ENCODE measurements at places on chromosomes 1 and 21. TPM values are rescaled to one million over a fixed set of nuclear protein-coding genes. Genes with fewer than 3 reads are reported as not detected.

- no peak for DNase-seq
Measured at GRCh38 chr1:39525366-39526165, 34.1 kb downstream of the BMP8A start.

DNA sequence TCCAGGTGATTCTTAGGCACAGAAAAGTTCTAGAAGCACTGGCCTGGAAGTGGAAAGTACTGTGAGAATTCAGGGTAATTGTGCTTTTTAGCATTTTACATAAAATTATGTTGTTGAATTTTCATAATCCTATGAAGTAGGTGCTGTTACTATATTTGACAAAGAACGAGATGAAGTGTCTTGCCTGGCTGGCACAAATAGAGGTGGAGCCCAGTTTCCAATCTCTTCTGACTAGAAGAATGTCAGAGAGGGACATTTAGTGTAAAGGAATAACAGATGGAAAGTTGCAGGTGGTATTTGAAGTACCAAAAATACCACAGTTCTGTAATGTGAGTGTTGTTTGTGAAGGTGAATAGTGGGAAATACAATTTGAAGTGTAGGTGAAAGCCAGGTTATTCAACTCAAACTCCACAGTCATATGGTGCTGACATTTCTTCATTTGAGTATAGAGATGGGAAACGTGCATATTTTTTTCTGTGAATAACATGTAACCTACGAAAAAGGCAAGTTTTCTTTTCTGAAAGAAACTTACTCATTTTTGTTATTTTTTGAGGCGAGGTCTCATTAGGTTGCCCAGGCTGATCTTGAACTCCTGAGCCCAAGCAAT is 3.5 kb upstream of the TMCO2 start:
- no peak for DNase-seq

GRCh38 chr1:51897699-51898031 is 19.1 kb upstream of the NRDC start:
- no peak for DNase-seq

DNA sequence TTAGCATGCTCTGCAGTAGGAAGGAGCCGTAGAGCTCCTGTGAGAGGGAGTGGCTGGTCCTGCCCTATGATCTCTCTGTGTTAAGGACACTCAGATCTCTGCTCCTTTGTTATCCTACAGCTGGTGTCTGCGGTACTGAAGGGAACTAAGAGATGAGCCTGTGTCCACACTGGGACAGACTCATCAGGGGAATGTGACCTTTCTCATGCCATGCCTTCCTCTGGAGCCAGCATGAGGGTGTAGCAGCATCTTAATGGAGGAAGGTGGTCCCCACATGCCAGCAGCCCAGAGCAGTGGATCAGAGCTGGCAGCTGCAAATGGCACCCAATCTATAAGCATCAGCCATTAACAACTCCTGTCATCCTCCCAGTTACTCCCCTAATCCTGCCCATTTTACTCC is 24.7 kb upstream of the GUCA2B start:
- no peak for DNase-seq

Gene GJA4
- total RNA-seq = 1.0 TPM

Gene DPT
- 0.11 TPM for total RNA-seq

DNA sequence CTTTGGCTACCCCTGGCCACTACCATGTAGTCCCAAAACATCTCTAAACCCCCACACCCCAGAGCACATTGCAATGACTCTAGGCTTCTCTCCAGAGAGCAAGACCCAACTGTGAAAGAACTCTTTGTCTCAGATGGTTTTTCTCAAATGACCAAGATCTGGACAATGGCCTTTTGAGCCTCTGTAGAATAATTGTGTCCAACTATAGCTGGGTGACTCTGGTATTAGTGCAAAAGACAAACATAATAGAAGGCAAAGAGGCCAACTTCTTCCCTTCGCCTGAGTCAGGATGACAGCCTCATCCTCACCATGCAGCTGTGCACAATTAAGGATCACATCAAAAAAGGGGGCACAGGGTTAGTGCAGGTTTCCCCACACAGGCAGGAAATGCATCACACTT is 139.6 kb downstream of the BRINP2 start:
- no peak for DNase-seq

DNA sequence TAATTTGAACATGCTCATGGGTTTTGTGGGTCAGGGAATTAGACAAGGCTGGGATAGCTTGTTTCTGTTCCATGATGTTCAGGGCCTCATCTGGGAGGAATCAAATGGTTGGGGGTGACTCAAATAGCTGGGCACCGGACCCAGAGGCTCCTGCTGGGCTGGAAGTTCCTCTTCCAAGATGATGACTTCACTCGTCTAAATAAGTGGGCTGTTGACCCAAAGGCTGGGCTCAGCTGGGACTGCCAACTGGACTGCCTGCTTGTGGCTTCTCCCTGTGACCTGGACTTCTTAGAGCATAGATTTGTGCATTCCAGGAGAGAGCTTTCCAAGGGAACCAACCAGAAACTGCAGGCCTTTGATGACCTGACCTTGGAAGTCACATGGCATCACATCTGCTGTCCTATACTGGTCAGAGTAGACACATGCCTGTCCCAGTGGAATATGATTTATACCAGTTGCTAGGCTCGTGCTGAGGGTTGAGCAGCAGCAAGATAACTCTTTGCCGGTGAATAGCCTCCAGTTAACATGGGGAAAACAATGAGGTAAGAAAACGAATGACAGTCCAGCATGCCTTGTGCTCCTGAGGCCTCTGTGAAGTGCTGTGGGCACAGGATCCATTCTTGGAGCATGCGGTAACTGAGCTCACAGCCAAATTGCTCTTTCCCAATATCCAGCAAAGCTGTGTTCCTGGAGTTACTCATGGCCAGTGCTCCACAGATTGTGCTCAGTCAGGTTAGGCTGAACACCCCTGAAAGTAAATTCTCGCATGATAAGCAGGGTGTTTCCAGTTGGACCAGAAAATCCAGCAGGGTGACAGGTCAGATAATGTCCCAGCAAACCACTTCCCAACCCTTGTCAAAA is 272.9 kb upstream of the TMEM51 start:
- DNase-seq = no peak

GRCh38 chr1:62294261-62294660 is 25.0 kb downstream of the KANK4 start:
- peak; percentile 61 for DNase-seq

Gene KCND3
- total RNA-seq = 0.18 TPM

- DNase-seq = no peak
Measured at GRCh38 chr1:93579891-93580290, 101.7 kb downstream of the BCAR3 start.

Gene SPATA46
- not detected for total RNA-seq

Gene TCHH
- total RNA-seq = 0.02 TPM

DNA sequence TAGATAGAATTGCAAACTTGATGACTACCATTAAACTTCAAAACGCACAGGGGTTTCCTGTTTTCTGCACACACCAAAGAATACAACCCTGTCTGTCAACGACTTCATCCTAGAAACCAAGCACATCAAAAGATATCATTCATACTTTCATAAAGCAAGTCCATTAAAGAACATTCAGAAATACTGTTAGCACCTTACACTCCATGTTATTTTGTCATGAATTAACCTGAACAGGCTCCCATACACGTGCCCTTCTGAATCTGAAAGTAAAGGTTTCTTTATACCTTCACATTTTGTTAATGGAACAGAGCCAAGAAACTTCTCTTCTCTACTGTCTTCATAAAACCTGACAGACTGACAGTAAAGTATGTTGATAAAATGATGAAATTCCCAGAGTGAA is 46.1 kb downstream of the PUM1 start:
- no peak for DNase-seq

DNA sequence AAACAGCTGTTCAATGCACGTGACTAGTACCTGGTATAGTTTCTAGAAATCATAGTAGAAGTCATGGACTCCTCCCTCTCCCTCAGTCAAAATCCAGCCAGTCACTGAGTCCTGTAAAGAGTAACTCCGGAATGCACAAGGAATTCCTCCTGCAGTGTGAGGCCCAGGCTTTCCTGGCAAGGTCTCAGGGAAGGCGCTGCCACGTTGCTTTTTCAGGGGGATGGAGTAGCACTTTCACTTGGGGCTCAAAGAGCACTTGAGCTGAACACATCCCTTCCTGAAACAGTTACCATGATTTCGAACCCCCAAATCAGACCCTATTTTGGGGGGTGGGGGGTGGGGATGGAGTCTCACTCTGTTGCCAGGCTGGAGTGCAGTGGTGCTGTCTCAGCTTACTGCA is 26.4 kb upstream of the LRRC8D start:
- DNase-seq = peak; percentile 39

Gene LHX8
- total RNA-seq = 0.25 TPM

- no peak for DNase-seq
Measured at GRCh38 chr1:202161151-202162046, 997 bp upstream of the PTPN7 start.

Gene NBPF20
- total RNA-seq = 0.69 TPM

DNA sequence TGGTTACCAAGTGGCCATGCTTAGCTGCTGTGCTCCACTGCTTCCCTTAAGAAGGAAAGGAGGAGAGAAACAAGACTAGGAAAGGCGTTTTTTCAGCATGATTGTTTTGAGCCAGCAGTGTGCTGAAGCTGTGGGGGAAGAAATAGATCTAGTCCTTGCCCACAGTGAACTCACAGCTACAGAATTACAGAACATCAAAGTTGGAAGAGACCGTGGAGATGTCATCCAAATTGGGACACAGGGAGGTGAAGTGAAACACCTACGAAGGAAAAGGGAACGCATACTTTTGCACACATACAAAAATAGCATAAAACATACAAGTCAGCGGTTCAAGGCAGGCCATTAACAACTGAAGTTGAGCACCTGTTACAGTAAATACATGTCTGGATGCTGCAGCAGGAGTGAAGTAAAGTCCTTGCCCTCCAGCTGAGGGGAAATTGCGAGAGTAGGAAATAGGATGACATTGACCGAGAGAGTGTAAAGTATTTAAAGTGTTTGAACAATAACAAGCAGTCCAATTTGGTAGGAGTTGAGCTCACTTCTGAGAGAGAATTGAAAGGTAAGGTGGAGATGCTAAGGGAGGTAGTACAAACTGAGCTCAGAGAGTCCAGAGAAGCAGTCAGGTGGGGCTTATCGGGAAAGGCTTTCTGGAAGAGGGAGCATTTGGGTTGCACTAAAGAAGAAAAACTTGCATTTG is 55.1 kb downstream of the KIRREL1 start:
- no peak for DNase-seq

Gene KCNQ4
- total RNA-seq = 3.3 TPM

- no peak for DNase-seq
Measured at GRCh38 chr1:228963795-228964177, 228.5 kb downstream of the RHOU start.

Gene OR2T2
- total RNA-seq = not detected

Gene ZNF436
- total RNA-seq = 1.3 TPM

Gene CAPN8
- not detected for total RNA-seq

DNA sequence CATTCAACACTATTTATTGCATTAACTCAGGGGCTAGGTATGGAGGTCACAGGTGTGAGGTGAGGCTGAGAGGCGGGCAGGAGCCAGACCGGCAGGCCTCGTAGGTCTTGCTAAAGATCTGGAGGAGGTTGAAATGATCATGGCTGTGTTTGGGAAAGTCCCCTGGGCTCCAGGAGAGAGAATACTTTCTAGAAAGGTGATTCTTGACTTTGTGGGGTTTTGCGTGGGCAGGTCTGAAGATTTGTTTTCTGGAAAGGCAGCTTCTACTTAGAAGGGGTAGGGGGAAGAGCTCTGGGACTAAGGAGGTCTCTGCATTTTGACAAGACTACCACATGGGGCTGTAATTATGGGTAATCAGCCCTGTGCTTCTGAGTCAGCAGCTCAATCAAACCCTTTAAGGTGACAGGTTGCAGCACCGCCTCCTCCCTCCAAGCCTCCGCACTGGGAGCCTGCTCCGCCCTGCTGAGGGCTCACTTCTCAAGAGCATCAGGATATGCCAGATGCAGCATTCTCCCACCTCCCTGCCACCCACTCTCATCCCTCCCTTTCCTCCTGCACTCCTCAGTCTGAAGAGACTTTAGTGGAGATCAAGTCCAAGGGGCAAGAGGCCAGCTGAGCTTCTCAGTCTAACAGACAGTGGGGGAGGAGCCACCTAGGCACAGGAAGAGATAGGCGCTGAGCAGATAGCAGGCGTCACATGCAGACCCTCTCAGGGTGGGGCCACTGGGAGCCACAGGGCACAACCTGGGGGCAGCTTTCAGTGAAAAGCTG is 30.5 kb downstream of the SLC30A1 start:
- DNase-seq = peak; percentile 25

- no peak for DNase-seq
Measured at GRCh38 chr1:89918127-89918793, 76.7 kb upstream of the ZNF326 start.

Gene GNG12
- total RNA-seq = 20.7 TPM

DNA sequence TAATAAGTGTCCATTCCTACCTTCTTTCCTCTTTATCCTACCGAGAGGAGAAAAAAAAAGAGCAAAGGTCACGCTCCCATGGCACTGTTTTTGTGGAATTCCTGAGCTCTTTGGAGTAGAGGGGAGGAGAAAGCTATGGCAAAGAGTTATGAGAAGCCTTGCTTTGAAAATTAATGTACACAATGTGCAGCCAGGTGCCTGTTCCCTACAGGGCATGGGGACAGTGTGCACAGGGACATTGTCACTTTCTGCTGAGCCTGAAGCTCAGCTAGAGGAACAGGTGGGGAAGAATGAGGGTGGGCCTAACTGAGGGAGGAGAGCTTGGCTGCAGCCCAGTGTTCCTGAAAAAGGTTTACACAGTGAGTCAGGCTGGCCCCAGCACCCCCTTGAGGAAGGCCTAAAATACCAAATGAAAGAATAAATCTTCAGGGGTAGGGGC is 66.1 kb downstream of the PLXNA2 start:
- DNase-seq = no peak

Gene NBPF26
- 7.2 TPM for total RNA-seq

Gene ZFP69B
- total RNA-seq = 6.8 TPM

DNA sequence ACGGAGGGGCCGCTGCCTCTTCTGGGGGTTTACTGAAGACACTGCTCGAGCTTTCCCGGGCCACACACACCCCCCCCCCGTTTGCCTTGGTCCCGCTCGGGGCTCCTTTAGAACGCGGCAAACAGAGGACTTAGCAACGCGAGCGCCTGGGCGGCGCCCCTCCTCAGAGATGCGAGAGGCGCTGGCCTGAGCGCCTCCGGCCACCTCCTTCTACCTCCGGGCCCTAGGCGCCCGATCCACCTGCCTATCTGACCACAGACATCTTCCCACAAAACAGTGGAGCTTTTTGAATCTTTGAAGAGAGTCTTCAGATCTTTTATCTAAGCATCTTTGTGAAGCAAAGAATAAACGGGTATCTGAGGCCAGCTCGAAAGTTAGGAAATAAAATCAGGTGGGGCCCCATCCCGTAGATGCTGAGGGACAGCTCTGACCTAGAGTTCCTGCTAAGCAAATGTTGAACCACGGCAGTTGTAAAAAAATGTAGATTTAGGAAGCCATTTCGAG is 436 bp upstream of the TTLL7 start:
- DNase-seq = no peak

DNA sequence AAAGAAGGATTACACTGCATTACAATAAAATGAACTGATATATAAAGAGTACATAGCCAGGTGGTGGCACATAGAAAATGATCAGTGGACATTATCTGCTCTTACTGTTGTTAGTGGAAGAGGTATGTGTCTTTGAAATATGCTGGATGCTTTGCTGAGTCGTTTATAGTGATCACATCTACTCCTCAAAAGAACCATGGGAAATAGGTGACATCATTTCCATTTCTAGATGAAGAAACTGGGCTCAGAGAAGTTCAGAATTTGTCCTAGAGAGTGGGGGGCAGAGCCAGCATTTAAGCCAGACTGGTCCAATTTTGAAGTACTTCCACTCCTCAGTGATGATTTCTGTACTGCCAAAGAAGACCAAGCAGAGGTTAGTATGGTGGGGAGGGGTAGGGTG is 34.0 kb upstream of the BACH1 start:
- no peak for DNase-seq

Gene ZNF593OS
- not detected for total RNA-seq

GRCh38 chr1:84956097-84956496 is 40.8 kb downstream of the MCOLN2 start:
- DNase-seq = no peak

Gene LCE2B
- not detected for total RNA-seq

Gene HCRTR1
- 0.13 TPM for total RNA-seq
